ENCODE measurements at places on chromosomes 12 and 14.

DNA sequence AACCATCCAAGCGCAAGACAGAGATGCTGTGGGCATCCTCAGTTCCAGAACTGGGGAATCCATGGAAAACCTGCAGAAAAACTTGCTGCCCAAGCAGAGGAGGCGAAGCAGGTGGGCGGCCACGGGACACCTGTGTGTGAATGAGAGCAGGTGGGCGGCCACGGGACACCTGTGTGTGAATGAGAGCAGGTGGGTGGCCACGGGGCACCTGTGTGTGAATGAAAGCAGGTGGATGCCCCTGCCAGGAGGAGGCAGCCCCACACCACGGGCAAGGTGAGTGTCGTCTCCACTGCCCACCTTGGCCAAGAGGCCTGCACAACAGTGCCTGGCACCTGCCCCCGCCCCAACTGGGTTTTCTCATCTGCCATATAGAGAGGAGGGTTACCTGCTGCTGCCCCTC, 59.2 kb downstream of the GSC start:
- DNase-seq, result no peak

GRCh38 chr14:52272375-52272774, 4.9 kb downstream of the PTGDR start:
- no peak for DNase-seq

GRCh38 chr12:42483521-42483790, 106.1 kb downstream of the PRICKLE1 start:
- DNase-seq, result no peak

DNA sequence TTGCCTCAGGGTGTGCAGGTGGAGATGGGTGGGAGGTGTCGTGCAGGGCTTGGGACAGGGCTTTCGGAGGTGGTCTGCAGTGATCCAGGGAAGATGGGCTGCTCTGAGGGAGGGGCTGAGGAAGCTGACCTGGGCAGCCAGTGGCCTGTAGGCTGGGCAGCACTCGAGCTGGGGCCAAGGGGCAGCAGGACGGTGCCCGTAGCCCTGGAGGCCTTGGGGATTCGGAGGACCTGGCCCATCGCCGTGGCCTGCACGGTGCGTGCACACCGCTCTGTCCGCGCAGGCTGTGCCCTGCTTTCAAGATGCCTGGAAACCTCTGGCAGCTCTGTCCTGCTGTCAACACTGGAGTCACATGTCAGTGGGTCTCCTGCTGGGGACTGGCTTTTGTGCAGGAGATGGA, 9.1 kb downstream of the PACS2 start:
- no peak for DNase-seq

DNA sequence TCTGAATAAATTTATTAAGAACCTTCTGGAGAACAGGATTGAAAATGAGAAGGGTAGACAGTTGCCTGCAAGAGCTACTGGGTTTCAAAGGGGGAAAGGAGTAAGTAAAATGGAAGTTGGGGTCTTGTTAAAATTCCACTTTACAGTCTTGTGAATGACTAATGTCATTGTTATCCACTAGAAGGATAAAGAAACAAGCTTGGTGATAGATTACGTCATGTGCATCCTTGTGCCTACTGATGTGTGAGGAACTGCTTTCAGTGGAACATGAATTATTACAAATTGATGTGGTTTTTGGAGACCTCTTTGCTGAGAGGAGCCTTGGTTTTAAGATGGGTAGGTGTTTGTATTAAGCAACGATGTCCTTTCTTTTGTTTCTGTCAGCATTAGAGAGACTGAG, 272.5 kb upstream of the PRICKLE1 start:
- DNase-seq, result no peak

DNA sequence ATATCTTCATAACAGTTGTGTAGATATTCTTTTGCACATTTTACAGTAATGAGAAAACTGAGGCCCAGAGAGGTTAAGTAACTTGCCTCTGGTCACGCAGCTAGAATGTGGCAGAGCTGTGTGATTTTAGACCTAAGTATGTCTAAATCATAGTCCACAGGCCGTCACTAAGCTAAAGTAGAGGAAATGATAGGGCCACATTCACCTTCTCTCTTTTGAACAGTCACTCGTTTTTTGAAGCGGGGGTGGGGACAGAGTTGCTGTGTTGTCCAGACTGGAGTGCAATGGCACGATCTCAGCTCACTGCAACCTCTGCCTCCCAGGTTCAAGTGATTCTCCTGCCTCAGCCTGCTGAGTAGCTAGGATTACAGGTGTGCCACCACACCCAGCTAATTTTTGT, 68.5 kb downstream of the RASSF3 start:
- DNase-seq, result no peak

GRCh38 chr14:81400852-81401251, 728 bp upstream of the STON2 start:
- DNase-seq, result no peak

Measured in renal pelvis (tissue), 12 donors.